Natural killer cell (primary cell): ENCODE measurements at places on chromosomes 6 and 20. TPM values are rescaled to one million over a fixed set of nuclear protein-coding genes. Genes with fewer than 3 reads are reported as not detected.

The ITPR3 gene
- 45.5 TPM for total RNA-seq

The CAGE1 gene
- 1.1 TPM for total RNA-seq

The UNC5CL gene
- 2.1 TPM for total RNA-seq

The MYB gene
- total RNA-seq, result 0.40 TPM

The ZHX3 gene
- 9.0 TPM for total RNA-seq

The TGM2 gene
- total RNA-seq, result 0.33 TPM

The RIN2 gene
- 2.7 TPM for total RNA-seq

The BHLHE23 gene
- not detected for total RNA-seq

The STMND1 gene
- not detected for total RNA-seq

DNA sequence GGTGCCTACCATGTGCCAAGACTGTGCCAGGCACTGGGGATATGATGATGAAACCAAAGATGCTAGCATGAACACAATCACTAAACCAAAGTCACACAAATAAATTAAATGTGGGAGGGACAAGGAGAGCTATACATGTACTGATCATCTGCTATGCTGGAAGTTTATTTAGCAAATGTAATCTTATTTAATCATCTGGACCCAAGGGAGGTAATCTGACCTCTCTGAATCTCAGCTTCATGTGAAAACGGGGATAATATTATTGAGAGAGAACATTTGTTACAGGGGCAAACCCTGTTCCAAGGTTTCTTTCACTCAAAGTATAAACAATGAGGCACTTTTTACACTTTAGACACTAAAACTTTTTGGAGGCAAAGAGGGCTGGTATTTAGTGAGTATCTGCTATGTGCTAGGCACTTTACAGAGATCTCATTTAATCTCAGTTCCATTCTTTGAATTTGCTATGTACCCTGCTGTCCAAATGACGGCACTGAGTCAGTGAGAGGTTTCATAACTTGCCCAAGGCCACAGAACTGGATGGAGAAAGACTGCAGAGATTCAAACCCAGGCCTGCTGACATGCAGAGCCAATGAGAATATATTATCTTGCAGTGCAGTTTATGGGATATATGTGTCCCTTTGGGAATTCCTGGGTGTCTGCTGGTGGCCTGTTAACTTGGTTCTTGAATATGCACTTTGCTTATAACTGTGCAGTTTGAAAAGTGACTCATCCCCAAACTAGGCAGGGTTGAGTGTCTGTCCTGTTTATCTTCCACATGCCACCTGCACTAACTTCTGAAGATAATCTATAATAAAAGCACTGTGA lies 3.3 kb upstream of the ASXL1 start:
- peaks cover 14% of the 10 kb centered on the region for H3K4me1 ChIP-seq
- H3K36me3 ChIP-seq, result no peaks in the 10 kb centered on the region
- no peak for DNase-seq

DNA sequence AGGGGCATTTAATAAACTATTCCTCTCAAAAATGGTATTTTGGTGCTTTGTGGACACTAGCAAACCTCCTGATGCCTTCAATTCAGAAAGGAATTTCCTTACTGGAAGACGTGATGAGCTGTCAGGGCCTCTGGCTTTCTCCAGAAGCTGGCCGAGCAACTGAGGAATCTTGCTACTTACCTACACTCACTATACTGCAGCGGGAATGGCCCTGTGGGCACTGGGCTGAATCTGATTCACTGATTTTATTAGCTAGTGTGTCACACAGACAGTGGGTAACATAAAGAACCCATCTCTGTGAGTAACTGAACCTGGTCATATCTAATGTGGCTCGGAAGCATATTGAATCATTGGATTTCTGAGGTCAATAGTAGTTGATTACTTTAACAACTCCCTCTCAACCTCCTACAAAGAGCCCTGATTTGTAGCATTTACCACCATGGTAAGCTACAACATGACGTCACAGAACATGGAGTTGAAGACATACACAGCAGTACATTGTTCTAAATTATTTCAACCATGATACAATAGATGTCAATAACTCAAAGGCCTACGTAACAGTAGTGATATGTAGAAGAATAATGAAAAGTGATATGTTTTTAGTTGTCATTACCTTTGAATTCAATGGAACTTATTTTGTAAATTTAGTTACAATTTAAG lies 232.1 kb downstream of the SYNE1 start:
- H3K4me3 ChIP-seq, result no peak overlapping the region
- H3K36me3 ChIP-seq, result peaks cover 74% of the 10 kb centered on the region
- no peaks in the 10 kb centered on the region for H3K27me3 ChIP-seq

- H3K27ac ChIP-seq, result no peak overlapping the region
- no peaks in the 10 kb centered on the region for H3K4me1 ChIP-seq
- DNase-seq, result no peak
- no peak overlapping the region for H3K4me3 ChIP-seq
Observed at GRCh38 chr6:125562156-125562555, 187.3 kb upstream of the HEY2 start.

- peaks cover 2% of the 10 kb centered on the region for H3K4me1 ChIP-seq
- H3K27ac ChIP-seq, result no peak overlapping the region
- H3K36me3 ChIP-seq, result no peaks in the 10 kb centered on the region
- no peak for DNase-seq
- no peak overlapping the region for H3K4me3 ChIP-seq
Observed at GRCh38 chr6:148323344-148323743, 19.3 kb upstream of the SASH1 start.

DNA sequence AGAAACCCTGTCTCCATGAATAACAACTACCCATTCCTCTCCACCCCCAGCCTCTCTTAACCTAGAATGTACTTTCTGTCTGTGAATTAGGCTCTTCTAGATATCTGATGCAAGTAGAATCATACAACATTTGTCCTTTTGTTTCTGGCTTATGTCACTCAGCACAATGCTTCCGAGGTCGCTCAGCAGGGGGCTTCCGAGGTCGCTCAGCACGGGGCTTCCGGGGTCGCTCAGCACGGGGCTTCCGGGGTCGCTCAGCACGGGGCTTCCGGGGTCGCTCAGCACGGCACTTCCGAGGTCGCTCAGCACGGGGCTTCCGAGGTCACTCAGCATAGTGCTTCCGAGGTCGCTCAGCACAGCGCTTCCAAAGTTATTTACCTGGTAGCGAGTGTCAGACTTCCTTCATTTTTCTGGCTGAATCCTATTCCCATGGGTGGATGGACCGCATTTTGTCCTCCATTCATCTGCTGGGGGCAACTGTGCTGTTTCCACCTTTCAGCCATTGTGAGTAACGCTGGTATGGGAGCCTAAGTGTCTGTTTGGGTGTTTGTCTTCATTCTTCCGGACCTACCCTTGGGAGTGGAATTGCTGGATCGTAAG lies 31.0 kb upstream of the BHLHE23 start:
- peaks cover 9% of the 10 kb centered on the region for H3K4me1 ChIP-seq
- no peak overlapping the region for H3K4me3 ChIP-seq
- no peak for DNase-seq
- no peak overlapping the region for H3K27ac ChIP-seq
- H3K27me3 ChIP-seq, result peaks cover 9% of the 10 kb centered on the region
- H3K36me3 ChIP-seq, result no peaks in the 10 kb centered on the region

GRCh38 chr6:146857180-146857979 lies 258.6 kb downstream of the ADGB start:
- H3K36me3 ChIP-seq, result no peaks in the 10 kb centered on the region
- no peak overlapping the region for H3K27ac ChIP-seq
- no peaks in the 10 kb centered on the region for H3K27me3 ChIP-seq
- peaks cover 5% of the 10 kb centered on the region for H3K4me1 ChIP-seq

DNA sequence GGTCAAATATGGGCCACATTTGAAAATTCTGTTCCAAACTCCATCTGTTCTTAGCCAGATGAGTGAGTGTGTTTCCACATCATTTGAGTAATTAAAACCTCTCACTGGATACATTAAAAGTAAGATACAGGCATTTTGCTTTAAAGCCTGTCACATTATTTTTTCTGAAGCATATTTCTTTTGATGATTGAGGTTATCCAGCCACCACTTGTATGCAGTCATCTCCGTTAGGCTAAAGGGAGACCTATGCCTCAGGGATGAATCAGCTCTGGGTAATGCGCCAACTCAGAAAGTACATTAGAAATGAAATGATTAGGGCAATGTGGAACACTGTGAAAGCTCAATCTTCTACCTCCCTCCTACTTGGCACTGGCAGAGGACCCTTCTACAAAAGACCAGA lies 90.7 kb downstream of the SNAP25 start:
- no peak overlapping the region for H3K27ac ChIP-seq
- H3K4me3 ChIP-seq, result no peak overlapping the region
- DNase-seq, result no peak
- H3K27me3 ChIP-seq, result peaks cover 3% of the 10 kb centered on the region
- no peaks in the 10 kb centered on the region for H3K36me3 ChIP-seq
- peaks cover 8% of the 10 kb centered on the region for H3K4me1 ChIP-seq

- no peak for DNase-seq
- H3K36me3 ChIP-seq, result no peaks in the 10 kb centered on the region
- H3K4me1 ChIP-seq, result peaks cover 12% of the 10 kb centered on the region
- peaks cover 6% of the 10 kb centered on the region for H3K27me3 ChIP-seq
- H3K4me3 ChIP-seq, result no peak overlapping the region
Observed at GRCh38 chr20:57749869-57750268, 40.1 kb upstream of the PMEPA1 start.

- no peak overlapping the region for H3K27ac ChIP-seq
- H3K27me3 ChIP-seq, result no peaks in the 10 kb centered on the region
- no peak for DNase-seq
- H3K4me3 ChIP-seq, result no peak overlapping the region
- H3K36me3 ChIP-seq, result no peaks in the 10 kb centered on the region
- H3K4me1 ChIP-seq, result peaks cover 6% of the 10 kb centered on the region
Observed at GRCh38 chr6:105804424-105804823, 281.7 kb upstream of the PRDM1 start.

GRCh38 chr6:136035378-136036070 lies 184.0 kb downstream of the PDE7B start:
- H3K27ac ChIP-seq, result no peak overlapping the region
- H3K4me3 ChIP-seq, result no peak overlapping the region
- H3K27me3 ChIP-seq, result no peaks in the 10 kb centered on the region
- H3K36me3 ChIP-seq, result no peaks in the 10 kb centered on the region
- no peak for DNase-seq
- peaks cover 9% of the 10 kb centered on the region for H3K4me1 ChIP-seq

DNA sequence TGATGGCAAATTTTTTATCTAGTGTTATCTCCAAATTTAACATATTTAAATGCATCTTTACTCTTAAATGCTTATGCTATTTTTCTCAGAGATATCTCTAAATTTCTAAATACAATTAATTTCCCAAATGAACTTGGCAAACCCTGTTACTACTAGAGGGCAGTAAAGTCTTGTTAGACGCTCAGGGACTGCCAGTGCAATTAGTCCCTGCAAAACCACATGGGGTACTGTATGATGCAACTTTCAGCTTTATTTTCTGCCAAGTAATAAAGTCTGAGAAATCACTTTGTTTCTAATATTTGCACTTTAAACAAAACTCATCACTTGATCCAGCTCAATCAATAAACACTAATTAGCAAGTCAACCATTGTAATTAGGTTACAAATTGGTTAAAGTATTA lies 76.0 kb upstream of the ADGRB3 start:
- no peak overlapping the region for H3K4me3 ChIP-seq
- no peak for DNase-seq
- H3K27me3 ChIP-seq, result no peaks in the 10 kb centered on the region
- no peaks in the 10 kb centered on the region for H3K4me1 ChIP-seq
- no peak overlapping the region for H3K27ac ChIP-seq

DNA sequence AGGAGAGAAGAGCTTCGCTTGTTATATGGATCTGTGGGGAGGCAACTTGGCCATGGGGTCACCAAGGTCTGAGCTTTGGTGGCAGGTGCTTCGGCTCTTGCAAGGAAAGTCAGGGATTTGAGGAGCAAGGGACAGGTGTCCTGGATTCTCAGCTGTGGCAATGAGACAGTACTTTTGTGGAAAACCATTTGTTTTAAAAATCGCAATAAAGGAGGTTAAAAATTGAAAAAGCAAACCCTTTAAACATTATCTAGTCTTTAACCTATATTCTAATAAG lies 64.3 kb downstream of the NOL4L start:
- peaks cover 53% of the 10 kb centered on the region for H3K4me1 ChIP-seq
- no peak overlapping the region for H3K4me3 ChIP-seq
- H3K27ac ChIP-seq, result no peak overlapping the region
- no peaks in the 10 kb centered on the region for H3K27me3 ChIP-seq
- DNase-seq, result no peak

DNA sequence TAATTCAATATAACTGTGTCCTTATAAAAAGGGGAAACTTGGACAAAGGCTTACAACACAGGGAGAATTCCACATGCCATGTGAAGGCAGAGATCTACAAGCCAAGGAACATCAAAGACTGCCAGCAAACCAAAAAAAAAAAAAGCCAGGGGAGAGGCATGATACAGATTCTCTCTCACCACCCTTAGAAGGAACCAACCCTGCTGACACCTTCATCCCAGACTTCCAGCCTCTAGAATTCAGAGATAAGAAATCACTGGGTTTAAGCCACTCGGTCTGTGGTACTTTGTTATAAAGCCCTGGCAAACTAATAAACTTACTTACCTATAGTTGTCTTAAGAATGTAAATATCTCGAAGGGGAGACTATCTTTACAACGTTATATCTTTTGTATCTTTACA lies 4.4 kb downstream of the SERINC3 start:
- peaks cover 25% of the 10 kb centered on the region for H3K4me1 ChIP-seq
- DNase-seq, result no peak
- H3K36me3 ChIP-seq, result peaks cover 12% of the 10 kb centered on the region
- no peak overlapping the region for H3K4me3 ChIP-seq

DNA sequence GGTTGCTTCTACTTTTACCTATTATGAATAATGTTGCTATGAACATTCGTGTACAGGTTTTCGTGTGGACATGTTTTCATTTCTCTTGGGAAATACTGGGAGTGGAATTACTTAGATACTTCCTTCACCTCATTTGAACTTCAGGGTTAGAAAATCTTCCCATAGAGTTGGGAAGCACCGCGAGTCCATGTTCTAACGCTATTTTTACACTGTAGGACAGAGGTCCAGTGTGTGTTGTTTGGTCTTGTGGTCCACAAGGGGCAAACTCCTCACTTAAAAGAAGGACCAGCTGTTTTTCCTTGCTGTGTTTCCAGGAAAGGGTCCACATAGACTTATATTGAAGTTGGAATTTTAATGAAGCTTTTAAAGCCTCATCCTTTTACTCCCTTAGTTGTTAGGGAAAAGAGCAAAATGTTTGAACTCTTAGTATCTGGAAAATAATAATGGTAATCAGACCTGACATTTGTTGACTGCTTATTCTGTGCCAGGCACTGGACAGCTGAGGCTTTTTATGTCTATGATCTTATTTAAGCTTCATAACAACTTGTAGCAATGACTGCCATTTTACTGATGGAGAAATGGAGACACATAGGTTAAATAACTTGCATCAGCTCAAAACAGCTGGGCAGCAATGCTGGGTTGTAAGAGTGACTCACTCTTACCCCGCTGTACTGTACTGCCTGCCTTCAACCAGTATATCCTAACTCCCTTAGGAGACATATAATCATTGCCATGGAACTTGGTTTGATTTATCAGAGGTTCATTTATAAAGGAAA lies 52.0 kb downstream of the CDC5L start:
- H3K27me3 ChIP-seq, result no peaks in the 10 kb centered on the region
- peaks cover 16% of the 10 kb centered on the region for H3K36me3 ChIP-seq
- no peak for DNase-seq
- no peak overlapping the region for H3K27ac ChIP-seq
- no peaks in the 10 kb centered on the region for H3K4me1 ChIP-seq

- H3K4me3 ChIP-seq, result no peak overlapping the region
- H3K4me1 ChIP-seq, result peaks cover 4% of the 10 kb centered on the region
- no peaks in the 10 kb centered on the region for H3K27me3 ChIP-seq
- no peak overlapping the region for H3K27ac ChIP-seq
- H3K36me3 ChIP-seq, result no peaks in the 10 kb centered on the region
- DNase-seq, result no peak
Observed at GRCh38 chr6:135897087-135897486, 45.6 kb downstream of the PDE7B start.
